Activated T-cell treated with anti-CD3 and anti-CD28 coated beads for 4 hours (primary cell): ENCODE measurements at places on chromosomes 4 and X.

DNA sequence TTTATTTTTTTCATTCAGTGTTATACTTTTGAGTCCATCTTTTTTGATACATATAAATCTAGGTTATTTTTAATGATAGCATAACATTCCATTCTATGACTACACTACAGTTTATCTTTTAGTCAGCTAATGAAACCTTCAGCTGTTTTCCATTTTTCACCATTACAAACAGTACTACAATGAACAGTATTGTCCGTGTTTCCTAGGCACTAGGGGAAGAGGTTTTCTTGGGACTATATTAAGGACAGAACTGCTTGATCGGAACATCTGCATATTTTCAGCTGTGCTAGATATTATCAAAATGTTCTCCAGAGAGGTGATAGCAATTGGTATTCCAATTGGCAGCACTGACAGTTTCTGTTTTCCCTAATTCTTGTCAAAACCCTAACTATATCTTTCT, 44.3 kb upstream of the HCCS start:
- DNase-seq, result no peak

- no peak for DNase-seq
These were observed 91.5 kb upstream of the MAP9 start for GRCh38 chr4:155468282-155468681.

- DNase-seq, result no peak
These were observed 8.1 kb upstream of the TBC1D25 start for GRCh38 chrX:48531358-48531959.

- DNase-seq, result no peak
These were observed at the start of gene AVPR2 for GRCh38 chrX:153903991-153904957. TSS of gene AVPR2 (plus strand) at chrX:153904673. CDS start at chrX:153905146, 473 bp downstream.

DNA sequence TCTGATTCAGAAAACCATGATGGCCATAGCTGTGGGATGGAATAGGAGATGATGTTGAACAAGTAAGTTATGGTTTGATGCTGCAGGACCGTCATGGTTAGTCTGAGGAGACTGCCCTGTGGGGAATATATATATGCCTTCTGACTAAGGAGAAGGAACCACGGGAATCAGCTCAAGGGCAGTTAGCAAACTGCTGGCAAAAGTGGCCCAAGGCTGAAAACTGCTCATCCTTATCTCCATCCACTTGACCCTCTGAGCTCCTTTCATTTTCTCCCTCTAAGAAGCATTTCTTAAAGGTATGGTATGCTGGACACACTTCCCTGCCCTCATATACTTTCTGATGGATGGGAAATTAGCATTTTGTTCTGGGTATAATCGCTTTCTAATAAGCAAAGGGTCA, 161.9 kb downstream of the ENOX2 start:
- DNase-seq, result no peak
